Spinal cord (tissue), 10 donors: ENCODE measurements at places on chromosomes 6 and 20. TPM values are rescaled to one million over a fixed set of nuclear protein-coding genes. Genes with fewer than 3 reads are reported as not detected.

The PPP1R3D gene
- 12.6 TPM for polyA plus RNA-seq

The WFDC10B gene
- not detected for polyA plus RNA-seq

The TREML2 gene
- not detected for polyA plus RNA-seq

The NNAT gene
- polyA plus RNA-seq, result 1,475 TPM

The PNRC1 gene
- polyA plus RNA-seq, result 80.4 TPM

The GPX5 gene
- polyA plus RNA-seq, result not detected

GRCh38 chr6:127972815-127973214, 72.0 kb upstream of the THEMIS start:
- no peaks in the 10 kb centered on the region for H3K4me1 ChIP-seq
- H3K36me3 ChIP-seq, result peaks cover 3% of the 10 kb centered on the region
- no peaks in the 10 kb centered on the region for H3K27me3 ChIP-seq
- DNase-seq, result no peak
- H3K27ac ChIP-seq, result no peak overlapping the region

DNA sequence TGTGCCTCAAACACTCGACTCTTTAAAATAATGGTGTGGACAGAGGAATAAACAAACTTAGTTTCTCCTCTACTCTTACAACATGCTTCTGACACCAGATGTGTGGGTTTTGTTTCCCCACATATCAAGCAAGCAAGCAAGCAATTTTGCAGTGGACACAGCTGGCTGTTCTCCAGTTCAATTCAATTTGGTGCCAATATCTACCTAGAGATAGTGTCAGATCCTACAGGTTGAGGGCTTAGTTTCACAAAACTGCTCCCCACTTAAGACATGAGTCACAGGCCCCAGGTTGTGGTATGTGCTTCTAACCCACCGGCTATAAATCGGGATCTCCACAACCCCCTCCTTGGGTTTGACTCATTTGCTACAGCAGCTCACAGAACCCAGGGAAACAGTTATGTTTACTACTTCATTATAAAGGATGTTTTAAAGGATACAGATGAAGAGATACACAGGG, 131.4 kb upstream of the TRAF3IP2 start:
- no peak for DNase-seq
- H3K4me3 ChIP-seq, result no peak overlapping the region
- peak overlapping the region; percentile 4 for H3K27ac ChIP-seq
- no peaks in the 10 kb centered on the region for H3K27me3 ChIP-seq
- peaks cover 44% of the 10 kb centered on the region for H3K4me1 ChIP-seq

GRCh38 chr6:169048865-169049205, 204.8 kb downstream of the THBS2 start:
- no peaks in the 10 kb centered on the region for H3K4me1 ChIP-seq
- H3K27ac ChIP-seq, result no peak overlapping the region
- DNase-seq, result no peak
- no peaks in the 10 kb centered on the region for H3K27me3 ChIP-seq
- no peaks in the 10 kb centered on the region for H3K36me3 ChIP-seq

- H3K4me1 ChIP-seq, result no peaks in the 10 kb centered on the region
- DNase-seq, result no peak
- H3K27me3 ChIP-seq, result no peaks in the 10 kb centered on the region
- H3K36me3 ChIP-seq, result no peaks in the 10 kb centered on the region
These were observed 117.8 kb upstream of the GMDS start for GRCh38 chr6:2363211-2363610.

- no peak overlapping the region for H3K4me3 ChIP-seq
- peak; percentile 70 for DNase-seq
- H3K27me3 ChIP-seq, result no peaks in the 10 kb centered on the region
- peaks cover 7% of the 10 kb centered on the region for H3K4me1 ChIP-seq
- H3K27ac ChIP-seq, result peak overlapping the region; percentile 80
- H3K36me3 ChIP-seq, result no peaks in the 10 kb centered on the region
These were observed 16.9 kb upstream of the RFPL4B start for GRCh38 chr6:112330071-112330878.

DNA sequence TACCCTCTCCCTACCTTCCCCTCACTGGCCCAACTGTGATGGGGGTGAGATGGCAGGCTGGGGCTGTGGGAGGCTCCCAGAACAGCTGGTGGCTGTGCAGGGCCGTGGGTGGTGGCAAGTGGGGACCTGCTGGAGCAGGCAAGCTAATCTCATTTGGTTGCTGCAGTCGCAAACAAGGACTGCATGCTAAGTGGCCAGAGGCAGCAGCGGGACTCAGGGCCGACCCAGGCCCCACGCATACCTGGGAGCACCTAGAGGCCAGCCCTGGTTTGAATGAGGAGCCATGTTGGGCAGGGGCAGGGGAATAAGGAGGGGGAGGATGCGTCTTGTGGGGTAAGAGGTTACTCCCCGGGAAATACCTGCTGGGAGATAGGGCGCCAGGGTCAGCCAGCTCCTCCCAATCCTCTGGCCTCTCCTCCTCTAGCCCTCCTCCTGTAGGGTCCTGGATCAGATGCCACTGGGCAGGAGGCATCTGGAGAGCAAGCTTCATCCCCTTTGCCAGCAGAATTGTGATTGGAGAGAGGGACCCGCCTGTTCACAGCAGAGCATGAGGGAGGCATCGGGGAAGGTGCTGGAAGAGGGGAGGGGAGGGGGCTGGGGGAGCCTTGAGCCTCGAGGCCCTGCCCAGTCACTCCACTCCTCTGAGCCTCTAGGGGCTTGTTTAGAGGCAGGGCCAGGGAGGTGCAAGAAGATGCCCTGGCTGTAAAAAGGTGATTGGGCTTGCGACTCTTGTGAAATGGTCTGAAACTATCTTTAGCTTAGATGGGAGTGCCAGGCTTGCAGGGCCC, 24.3 kb upstream of the CDH22 start:
- H3K36me3 ChIP-seq, result no peaks in the 10 kb centered on the region
- no peak overlapping the region for H3K4me3 ChIP-seq
- H3K4me1 ChIP-seq, result peaks cover 34% of the 10 kb centered on the region
- no peak for DNase-seq

DNA sequence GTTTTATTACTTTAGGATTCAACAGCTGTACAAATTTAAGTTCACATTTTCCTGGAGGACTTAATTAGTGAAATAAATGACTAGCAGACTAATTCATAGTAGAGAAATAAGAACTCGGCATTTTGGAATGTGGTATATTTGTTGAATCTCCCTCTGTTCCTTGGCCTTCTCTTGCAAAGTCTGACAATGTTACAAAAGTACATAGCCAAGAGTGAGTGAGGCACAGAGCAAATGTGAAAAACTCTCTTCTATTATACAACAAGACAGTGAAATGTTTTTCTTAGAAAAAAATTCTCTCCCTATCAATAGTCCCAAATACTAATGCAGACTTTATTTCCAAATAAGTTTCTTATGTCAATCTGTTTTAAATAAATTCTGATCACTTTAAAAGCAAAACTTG, 44.2 kb upstream of the TCF21 start:
- no peaks in the 10 kb centered on the region for H3K27me3 ChIP-seq
- no peak for DNase-seq
- no peak overlapping the region for H3K27ac ChIP-seq
- no peak overlapping the region for H3K4me3 ChIP-seq

DNA sequence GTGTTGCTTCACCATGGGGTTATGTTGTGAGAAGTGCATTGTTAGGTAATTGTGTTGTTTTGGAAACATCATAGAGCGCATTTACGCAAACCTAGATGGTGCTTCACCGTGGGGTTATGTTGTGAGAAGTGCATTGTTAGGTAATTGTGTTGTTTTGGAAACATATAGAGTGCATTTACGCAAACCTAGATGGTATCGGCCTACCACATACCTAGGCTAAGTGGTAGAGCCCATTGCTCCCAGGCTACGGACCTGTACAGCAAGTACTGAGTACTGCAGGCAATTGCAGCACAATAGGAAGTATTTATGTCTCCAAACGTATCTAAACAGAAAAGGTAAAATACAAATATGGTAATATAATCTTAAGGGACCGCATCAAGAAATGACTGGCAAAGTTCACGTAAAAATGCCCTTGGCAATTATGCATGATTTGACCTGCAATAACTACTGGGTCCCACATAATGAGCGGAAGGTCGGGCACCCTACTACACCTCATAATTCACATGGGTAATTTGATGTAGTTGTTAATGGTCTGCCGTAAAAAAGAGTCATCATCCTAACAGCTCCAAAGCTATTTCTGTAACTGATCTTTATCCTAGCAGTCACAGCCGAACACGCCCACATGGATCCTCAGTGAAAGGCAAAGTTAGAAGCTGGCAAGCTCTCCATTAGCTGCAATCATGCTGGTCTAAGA, 76.0 kb downstream of the RSPH3 start:
- H3K36me3 ChIP-seq, result no peaks in the 10 kb centered on the region
- H3K27me3 ChIP-seq, result no peaks in the 10 kb centered on the region
- no peak overlapping the region for H3K4me3 ChIP-seq
- peaks cover 8% of the 10 kb centered on the region for H3K4me1 ChIP-seq
- H3K27ac ChIP-seq, result no peak overlapping the region

- H3K27me3 ChIP-seq, result no peaks in the 10 kb centered on the region
- H3K27ac ChIP-seq, result peak overlapping the region; percentile 16
- peaks cover 41% of the 10 kb centered on the region for H3K4me1 ChIP-seq
- peaks cover 16% of the 10 kb centered on the region for H3K36me3 ChIP-seq
These were observed 66.5 kb downstream of the PSMG4 start for GRCh38 chr6:3325210-3325609.

- peaks cover 11% of the 10 kb centered on the region for H3K4me1 ChIP-seq
- H3K36me3 ChIP-seq, result no peaks in the 10 kb centered on the region
- H3K27me3 ChIP-seq, result no peaks in the 10 kb centered on the region
These were observed 80.4 kb upstream of the BTN3A2 start for GRCh38 chr6:26284537-26285142.

DNA sequence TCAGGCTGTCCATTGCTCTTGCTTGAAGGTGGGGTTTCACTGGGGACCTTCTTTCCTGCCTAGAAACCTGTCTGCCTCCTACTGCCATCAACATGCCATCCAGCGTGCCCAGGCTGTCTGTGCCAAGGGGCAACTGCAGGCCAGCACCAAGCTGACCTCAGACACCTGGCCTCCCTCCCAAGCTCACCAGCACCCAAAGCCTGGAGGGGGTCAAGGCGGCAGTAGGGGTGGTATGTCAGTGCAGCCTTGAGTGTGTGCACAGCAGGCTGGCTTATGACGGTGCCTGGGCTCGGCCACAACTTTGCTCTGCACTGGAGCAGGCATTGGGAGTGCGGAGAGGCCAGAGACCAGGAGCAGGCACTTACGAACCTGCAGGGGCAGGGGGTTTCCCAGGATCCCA, 149.0 kb downstream of the EYS start:
- H3K36me3 ChIP-seq, result no peaks in the 10 kb centered on the region
- DNase-seq, result no peak
- no peaks in the 10 kb centered on the region for H3K27me3 ChIP-seq
- H3K4me1 ChIP-seq, result no peaks in the 10 kb centered on the region
- no peak overlapping the region for H3K4me3 ChIP-seq

DNA sequence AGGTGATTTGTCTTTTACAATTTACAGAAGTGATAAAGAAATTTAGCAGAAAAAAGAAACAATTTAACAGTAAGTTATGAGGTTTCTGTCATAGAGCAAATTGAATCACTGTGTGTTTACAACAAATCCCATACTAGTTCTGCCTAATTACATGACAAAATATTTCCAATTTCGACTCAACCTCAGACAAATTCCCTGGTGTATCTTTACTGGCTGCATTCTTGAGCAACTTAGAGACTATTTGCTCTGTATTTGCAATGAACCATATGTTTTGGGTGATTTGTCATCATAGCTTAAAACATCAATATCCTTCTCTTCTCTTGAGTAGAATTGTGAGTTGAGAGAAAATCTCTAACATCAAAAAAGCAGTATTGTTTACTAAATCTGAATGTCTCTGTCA, 128.7 kb downstream of the SIM1 start:
- DNase-seq, result no peak
- no peak overlapping the region for H3K4me3 ChIP-seq
- no peaks in the 10 kb centered on the region for H3K36me3 ChIP-seq
- H3K27me3 ChIP-seq, result no peaks in the 10 kb centered on the region
- no peak overlapping the region for H3K27ac ChIP-seq

- no peak overlapping the region for H3K4me3 ChIP-seq
- no peaks in the 10 kb centered on the region for H3K4me1 ChIP-seq
- no peak overlapping the region for H3K27ac ChIP-seq
- no peaks in the 10 kb centered on the region for H3K27me3 ChIP-seq
- no peak for DNase-seq
These were observed 536.9 kb downstream of the KIF16B start for GRCh38 chr20:16036331-16036730.

GRCh38 chr6:92790381-92790780, 629.0 kb downstream of the EPHA7 start:
- H3K27me3 ChIP-seq, result no peaks in the 10 kb centered on the region
- H3K27ac ChIP-seq, result no peak overlapping the region
- H3K4me3 ChIP-seq, result no peak overlapping the region
- no peaks in the 10 kb centered on the region for H3K4me1 ChIP-seq

GRCh38 chr6:43455531-43456428, at the start of gene DLK2:
Gene DLK2 (minus strand): TSS chr6:43455548. CDS start chr6:43454825, 723 bp downstream.
- peak within 1 kb of the TSS; percentile 54 for H3K4me3 ChIP-seq
- H3K4me1 ChIP-seq, result peaks cover 22% of the 10 kb centered on the region
- peaks cover 10% of the 10 kb centered on the region for H3K27me3 ChIP-seq
- peaks cover 17% of the 10 kb centered on the region for H3K36me3 ChIP-seq

DNA sequence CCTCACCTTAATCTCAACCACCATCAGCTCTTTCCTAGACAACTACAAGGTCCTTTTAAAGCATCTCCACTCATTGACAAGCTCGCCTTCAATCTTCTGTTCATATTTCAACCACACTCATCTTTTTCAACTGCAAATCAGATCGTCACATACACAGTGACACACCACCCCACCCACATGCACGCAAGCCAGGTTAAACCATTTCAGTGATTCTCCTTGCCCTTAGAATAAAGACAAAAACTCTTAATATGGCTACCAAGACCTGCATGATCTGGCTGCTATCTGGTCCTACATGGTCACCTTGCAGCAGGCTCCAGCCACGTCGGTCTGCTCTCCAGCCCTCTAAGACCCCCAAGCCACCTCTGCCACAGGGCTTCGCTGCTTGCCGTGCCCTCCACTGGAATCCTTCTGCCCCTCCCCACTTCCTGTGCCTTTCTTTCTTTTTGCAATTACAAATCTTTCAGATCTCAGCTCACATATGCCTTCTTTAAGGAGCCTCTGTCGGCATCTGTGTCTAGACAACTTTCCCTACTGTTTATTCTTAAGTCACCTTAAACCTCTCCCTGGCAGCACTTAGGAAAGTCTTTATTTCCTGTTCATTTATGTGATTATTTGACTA, 507.3 kb upstream of the ARID1B start:
- H3K27me3 ChIP-seq, result no peaks in the 10 kb centered on the region
- H3K36me3 ChIP-seq, result no peaks in the 10 kb centered on the region
- H3K4me1 ChIP-seq, result no peaks in the 10 kb centered on the region
- H3K4me3 ChIP-seq, result no peak overlapping the region
- no peak for DNase-seq

GRCh38 chr6:6915813-6916547, 191.8 kb upstream of the RREB1 start:
- peak; percentile 75 for DNase-seq
- H3K4me1 ChIP-seq, result peaks cover 9% of the 10 kb centered on the region
- no peaks in the 10 kb centered on the region for H3K27me3 ChIP-seq

DNA sequence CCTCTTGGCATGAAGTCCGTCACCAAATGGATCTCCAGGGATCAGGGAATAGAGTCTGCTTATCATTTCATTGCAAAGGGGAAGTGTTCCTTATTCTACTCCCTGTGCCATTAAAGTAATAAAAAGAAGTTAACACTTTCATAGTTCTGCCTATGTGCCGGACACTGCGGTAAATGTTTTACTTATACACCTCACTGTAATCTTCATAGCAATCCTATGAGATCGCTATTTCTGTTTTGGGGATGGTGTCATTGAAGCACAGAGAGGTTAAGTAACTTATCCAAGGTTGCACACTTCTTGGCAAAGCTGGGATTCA, 177.7 kb downstream of the TSHZ2 start:
- no peaks in the 10 kb centered on the region for H3K36me3 ChIP-seq
- H3K4me1 ChIP-seq, result peaks cover 3% of the 10 kb centered on the region
- DNase-seq, result no peak
